ENCODE measurements at places on chromosomes 2 and 18.

DNA sequence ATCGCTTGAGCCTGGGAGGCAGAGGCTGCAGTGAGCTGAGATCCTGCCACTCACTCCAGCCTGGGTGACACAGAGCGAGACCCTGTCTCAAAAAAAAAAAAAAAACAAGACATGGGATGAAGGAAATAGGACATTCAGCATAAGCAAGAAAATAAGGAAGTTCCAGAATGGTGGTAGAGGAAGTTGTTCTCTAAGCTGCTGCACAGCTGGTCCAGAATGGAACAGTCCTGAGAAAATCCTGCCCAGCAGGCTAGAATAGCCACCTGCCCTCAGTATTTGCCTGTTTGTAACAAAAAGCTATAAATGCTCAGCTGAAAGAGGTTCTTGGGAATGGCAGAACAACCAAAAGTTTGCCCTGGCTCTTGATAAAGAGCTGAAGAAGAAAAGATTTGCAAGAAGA is 11.1 kb upstream of the MAPRE3 start:
- DNase-seq: no peak

DNA sequence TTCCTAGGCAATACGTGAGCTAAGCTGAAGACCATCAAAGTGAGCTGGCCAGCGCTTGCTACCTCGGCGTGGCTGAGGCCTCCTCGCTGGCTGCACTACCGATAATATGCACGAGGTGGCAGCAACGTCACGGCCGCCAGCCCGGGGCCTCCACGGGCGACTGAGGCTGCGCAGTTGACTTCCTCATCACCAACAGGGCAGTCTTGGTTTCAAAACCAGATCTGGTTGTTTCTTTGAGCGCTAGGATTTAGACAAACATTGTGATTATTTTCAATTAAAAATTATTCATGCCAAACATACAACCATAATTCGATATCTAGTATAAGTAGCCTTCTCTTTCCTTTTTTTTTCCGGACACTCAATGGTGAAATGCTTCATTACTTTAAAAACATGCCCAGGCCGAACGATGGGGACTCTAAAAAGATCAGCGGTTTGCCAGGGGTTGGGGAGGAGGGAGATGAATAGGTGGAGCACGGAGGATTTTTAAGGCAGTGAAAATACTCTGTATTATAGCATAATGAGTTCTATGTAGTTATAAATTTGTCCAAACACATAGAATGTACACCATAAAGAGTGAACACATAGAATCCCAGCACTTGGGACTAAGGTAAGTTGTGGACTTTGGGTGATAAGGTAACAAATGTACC is 52.0 kb downstream of the CYBRD1 start:
- peak; percentile 45 for DNase-seq

GRCh38 chr2:203687165-203687564 is 19.3 kb upstream of the CD28 start:
- DNase-seq: no peak

DNA sequence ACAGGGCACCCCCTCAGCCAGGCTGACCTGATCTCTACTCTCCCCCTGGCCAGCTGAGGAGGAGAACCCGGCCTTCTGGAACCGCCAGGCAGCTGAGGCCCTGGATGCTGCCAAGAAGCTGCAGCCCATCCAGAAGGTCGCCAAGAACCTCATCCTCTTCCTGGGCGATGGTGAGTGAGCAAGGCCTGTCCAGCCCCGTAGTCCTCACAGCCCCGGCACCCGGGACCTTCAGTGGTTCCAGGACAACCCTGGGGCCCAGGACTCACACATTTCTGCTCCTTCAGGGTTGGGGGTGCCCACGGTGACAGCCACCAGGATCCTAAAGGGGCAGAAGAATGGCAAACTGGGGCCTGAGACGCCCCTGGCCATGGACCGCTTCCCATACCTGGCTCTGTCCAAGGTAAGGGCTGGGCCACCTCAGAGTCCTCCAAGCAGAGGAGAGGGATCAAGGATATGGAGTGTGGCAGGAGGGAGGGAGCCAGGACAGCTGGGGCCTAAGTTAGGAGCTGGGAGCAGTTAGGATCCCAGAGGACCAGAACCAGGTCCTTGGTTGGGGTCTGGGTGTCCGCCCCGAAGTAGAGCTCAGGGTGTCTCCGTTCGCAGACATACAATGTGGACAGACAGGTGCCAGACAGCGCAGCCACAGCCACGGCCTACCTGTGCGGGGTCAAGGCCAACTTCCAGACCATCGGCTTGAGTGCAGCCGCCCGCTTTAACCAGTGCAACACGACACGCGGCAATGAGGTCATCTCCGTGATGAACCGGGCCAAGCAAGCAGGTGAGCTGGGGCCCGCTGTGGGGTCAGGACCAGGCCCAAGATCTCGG is 555 bp downstream of the ALPI start:
- no peak for DNase-seq
